Upper lobe of left lung (tissue), 6 donors: ENCODE measurements at places on chromosomes 7 and 10.
A peak's percentile ranks its signal among the peaks of the same experiment; 100 is the strongest.

- no peak for DNase-seq
- no peak overlapping the region for H3K27ac ChIP-seq
- H3K4me3 ChIP-seq = no peak overlapping the region
- no peaks in the 10 kb centered on the region for H3K36me3 ChIP-seq
These were observed 26.2 kb downstream of the VSTM4 start for GRCh38 chr10:49089152-49089551.

DNA sequence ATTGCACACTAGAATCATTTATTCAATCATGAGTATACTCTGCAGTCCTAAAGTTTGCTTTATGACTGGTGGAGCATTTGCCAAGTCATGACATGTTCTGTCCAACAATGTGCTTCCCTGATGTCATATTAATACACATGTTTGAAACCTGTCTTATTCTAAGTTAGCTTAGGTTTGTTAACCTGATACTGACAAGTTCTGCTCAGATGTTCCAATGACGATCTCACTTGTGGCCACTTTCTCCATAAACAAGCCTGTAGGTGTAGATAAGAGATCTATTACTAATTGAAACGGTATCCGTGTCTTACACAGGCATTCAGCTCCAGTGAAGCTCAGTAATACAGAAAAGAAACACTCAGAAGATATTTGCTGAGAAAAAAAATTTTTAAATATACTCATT lies 64.9 kb downstream of the GPR37 start:
- H3K4me3 ChIP-seq = no peak overlapping the region
- H3K27me3 ChIP-seq = no peaks in the 10 kb centered on the region
- no peak for DNase-seq
- H3K27ac ChIP-seq = no peak overlapping the region

GRCh38 chr10:115335366-115335765 lies 242.2 kb downstream of the ATRNL1 start:
- no peak overlapping the region for H3K27ac ChIP-seq
- DNase-seq = no peak
- H3K4me3 ChIP-seq = no peak overlapping the region
- H3K4me1 ChIP-seq = no peaks in the 10 kb centered on the region

GRCh38 chr7:26937306-26937705 lies 72.9 kb upstream of the SKAP2 start:
- no peak for DNase-seq
- no peaks in the 10 kb centered on the region for H3K27me3 ChIP-seq
- no peaks in the 10 kb centered on the region for H3K36me3 ChIP-seq
- no peak overlapping the region for H3K27ac ChIP-seq
- H3K4me3 ChIP-seq = no peak overlapping the region
- H3K4me1 ChIP-seq = no peaks in the 10 kb centered on the region

DNA sequence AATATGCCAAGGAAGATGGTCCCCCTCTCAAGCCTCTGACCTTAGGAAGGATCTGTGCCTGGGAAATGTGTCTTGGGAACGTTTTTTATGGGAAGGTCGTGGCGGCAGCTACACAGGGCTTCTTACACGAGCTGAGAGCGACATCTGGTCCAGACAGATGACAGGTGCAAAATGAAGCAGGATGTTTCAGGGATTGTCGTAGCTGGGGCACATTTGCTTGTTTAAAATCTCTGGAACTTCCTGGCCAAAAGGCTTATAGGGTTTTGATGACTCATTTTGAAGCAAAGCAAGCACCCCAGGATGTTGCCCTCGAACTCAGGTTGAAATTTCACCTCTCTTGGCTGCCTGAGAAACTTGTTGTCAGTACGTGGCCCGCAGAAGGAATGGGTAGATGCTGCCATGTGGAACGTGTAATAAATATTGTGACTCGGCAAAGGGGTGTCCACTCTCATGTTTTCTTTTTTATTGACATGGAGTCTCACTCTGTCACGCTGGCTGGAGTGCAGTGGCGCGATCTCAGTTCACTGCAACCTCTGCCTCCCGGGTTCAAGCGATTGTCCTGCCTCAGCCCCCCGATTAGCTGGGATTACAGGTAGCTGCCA lies 117.5 kb downstream of the CAMK1D start:
- no peak overlapping the region for H3K4me3 ChIP-seq
- no peaks in the 10 kb centered on the region for H3K4me1 ChIP-seq
- no peak overlapping the region for H3K27ac ChIP-seq
- no peaks in the 10 kb centered on the region for H3K27me3 ChIP-seq
- DNase-seq = no peak

DNA sequence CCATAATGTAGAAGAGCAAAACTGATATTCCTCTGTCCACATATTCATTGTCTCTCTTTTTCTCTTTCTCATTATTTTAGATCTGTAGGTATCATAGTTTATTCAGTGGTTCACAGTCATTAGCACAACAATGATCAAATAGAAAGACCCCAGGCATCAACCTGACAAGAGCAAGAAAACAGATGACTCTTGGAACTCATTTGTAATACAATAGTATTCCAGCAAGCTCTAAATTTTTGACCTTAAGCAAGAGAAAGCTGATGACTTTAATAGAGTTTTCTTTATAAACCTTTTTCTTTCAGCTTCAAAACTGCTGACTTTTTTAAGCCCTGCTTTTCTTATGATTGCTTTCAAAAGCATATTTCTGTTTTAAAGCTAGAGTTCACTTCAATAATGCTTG lies 507.5 kb upstream of the SORCS1 start:
- no peaks in the 10 kb centered on the region for H3K27me3 ChIP-seq
- no peaks in the 10 kb centered on the region for H3K4me1 ChIP-seq
- no peak for DNase-seq
- no peak overlapping the region for H3K27ac ChIP-seq

- no peaks in the 10 kb centered on the region for H3K27me3 ChIP-seq
- peak; percentile 22 for DNase-seq
- H3K4me1 ChIP-seq = no peaks in the 10 kb centered on the region
- no peaks in the 10 kb centered on the region for H3K36me3 ChIP-seq
These were observed 612.1 kb upstream of the FZD8 start for GRCh38 chr10:36254199-36254598.

DNA sequence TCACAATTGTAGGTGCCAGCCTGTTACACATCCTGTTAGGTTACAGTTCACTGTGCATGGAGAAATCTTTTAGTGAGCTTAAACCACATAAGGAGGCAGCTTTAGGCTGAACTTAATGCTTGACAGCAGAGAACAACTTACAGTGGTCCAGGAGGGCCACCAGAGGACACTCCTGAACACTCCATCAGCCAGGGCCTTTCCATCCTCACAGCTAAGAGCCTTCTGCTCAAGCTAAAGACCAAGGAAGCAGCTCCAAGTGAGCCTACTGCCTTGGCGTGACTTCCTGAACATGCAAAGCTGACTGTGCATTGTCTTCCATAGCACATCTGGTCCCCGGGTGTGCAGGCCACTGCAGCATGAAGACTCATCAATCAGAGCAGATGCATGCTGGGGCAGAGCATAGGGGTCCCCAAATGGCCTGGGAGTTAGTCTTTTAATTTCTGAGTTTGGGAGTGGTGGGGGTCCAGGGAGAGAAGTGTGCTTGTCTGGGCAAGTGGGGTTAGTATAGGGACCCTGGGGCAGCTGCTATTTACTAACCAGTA lies 105.0 kb downstream of the ZNF248 start:
- H3K27ac ChIP-seq = no peak overlapping the region
- no peaks in the 10 kb centered on the region for H3K4me1 ChIP-seq
- DNase-seq = no peak
- no peak overlapping the region for H3K4me3 ChIP-seq
- no peaks in the 10 kb centered on the region for H3K27me3 ChIP-seq

- no peaks in the 10 kb centered on the region for H3K27me3 ChIP-seq
- no peaks in the 10 kb centered on the region for H3K4me1 ChIP-seq
These were observed 14.6 kb downstream of the LHPP start for GRCh38 chr10:124476043-124476725.

DNA sequence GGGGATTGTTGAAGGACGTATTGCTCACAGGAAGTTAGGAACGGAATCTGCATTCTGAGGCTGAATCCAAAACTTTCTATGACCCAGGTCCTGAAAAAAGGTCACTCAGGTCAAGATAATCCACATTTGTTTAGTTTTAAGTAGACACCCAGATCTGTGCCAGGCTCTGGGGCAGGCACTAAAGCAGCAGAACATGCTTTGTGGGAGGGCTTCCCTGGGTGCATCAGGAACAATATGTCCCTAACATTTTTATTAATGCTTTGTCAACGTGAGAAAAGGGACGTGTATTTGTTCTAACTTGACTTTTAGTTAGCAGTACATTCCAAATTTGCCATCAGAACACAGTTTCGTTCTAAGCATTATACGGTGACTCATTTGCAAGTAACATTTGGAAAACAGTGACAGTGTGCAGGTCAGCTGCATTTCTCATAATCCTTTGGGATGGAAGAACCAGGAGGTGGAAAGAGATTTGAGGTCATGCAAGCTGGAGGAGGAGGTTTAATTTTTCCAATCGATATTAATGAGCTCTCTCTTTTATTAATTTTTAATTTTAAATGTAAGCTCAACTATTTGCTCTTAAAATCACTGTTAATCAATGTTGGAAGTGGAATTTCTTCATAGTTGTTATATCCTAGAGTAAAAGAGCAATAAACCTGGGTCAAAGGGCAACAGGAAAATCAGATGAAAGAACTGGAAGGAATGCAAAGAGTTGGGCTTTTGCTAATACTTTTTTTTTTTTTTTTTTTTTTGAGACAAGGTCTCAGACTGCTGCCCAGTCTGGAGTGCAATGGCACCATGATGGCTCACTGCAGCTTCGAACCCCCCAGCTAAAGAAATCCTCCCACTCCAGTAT lies 35.0 kb downstream of the TAS2R41 start:
- H3K36me3 ChIP-seq = no peaks in the 10 kb centered on the region
- H3K27ac ChIP-seq = no peak overlapping the region
- no peak overlapping the region for H3K4me3 ChIP-seq
- H3K27me3 ChIP-seq = no peaks in the 10 kb centered on the region
- no peak for DNase-seq

GRCh38 chr10:7164955-7165354 lies 245.9 kb downstream of the SFMBT2 start:
- DNase-seq = no peak
- H3K4me1 ChIP-seq = no peaks in the 10 kb centered on the region
- no peaks in the 10 kb centered on the region for H3K27me3 ChIP-seq
- peaks cover 6% of the 10 kb centered on the region for H3K36me3 ChIP-seq
- no peak overlapping the region for H3K4me3 ChIP-seq

GRCh38 chr10:132313865-132314264 lies 6.1 kb upstream of the STK32C start:
- no peaks in the 10 kb centered on the region for H3K36me3 ChIP-seq
- H3K4me1 ChIP-seq = no peaks in the 10 kb centered on the region
- H3K27ac ChIP-seq = no peak overlapping the region
- H3K4me3 ChIP-seq = no peak overlapping the region

DNA sequence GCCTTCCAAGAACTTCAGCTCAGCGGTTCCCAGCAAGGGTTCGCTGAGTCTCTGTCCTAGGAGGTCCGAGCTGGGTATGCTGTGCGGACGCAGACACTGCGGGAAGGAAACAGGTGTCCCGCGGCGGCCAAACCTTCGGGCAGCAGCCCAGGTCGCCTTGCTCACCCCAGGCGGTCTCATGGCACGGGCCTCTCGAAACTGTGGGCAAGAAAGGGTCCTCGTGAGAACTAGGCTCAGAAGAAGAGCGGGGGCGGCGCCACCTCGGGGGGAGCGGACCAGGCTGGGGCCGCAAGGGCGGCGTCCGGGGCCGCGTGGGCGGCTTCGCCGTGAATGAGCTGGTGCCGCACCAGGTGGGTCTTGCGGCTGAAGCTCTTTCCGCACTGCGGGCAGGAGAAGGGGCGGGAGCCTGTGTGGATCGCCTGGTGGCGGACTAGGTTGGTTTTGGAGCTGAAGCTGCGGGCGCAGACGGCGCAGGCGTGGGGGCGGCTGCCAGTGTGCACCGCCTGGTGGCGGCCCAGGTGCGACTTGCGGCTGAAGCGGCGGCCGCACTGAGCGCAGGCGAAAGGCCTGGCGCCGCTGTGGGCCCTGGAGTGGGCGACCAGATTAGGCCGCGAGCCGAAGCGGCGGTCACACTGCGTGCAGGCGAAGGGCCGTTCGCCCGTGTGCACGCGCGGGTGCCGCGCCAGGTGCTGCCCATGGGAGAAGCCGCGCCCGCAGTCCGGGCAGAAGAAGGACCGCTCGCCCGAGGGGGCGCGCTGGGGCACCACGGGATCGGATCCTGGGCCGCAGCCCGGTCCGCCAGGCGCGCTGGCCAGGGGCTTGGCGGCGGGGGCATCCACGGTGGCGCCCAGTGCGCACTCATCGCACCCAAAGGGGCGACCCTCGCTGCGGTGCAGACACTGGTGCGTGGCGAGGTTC lies 8.6 kb downstream of the ZNF467 start:
- no peaks in the 10 kb centered on the region for H3K4me1 ChIP-seq
- no peaks in the 10 kb centered on the region for H3K27me3 ChIP-seq
- H3K4me3 ChIP-seq = no peak overlapping the region

- H3K4me1 ChIP-seq = peaks cover 5% of the 10 kb centered on the region
- no peak overlapping the region for H3K4me3 ChIP-seq
- no peak for DNase-seq
These were observed 6.1 kb upstream of the SLC29A4 start for GRCh38 chr7:5276611-5277010.

- DNase-seq = no peak
- H3K36me3 ChIP-seq = peaks cover 72% of the 10 kb centered on the region
- peaks cover 2% of the 10 kb centered on the region for H3K4me1 ChIP-seq
- H3K4me3 ChIP-seq = no peak overlapping the region
- H3K27me3 ChIP-seq = no peaks in the 10 kb centered on the region
- no peak overlapping the region for H3K27ac ChIP-seq
These were observed 12.0 kb downstream of the ZSCAN25 start for GRCh38 chr7:99628471-99629465.

GRCh38 chr10:45471531-45472310 lies 97.7 kb downstream of the ALOX5 start:
- no peak overlapping the region for H3K27ac ChIP-seq
- peaks cover 26% of the 10 kb centered on the region for H3K4me1 ChIP-seq
- DNase-seq = no peak
- H3K36me3 ChIP-seq = no peaks in the 10 kb centered on the region
